ENCODE measurements at places on chromosomes 7 and 10.
A peak's percentile ranks its signal among the peaks of the same experiment; 100 is the strongest.

DNA sequence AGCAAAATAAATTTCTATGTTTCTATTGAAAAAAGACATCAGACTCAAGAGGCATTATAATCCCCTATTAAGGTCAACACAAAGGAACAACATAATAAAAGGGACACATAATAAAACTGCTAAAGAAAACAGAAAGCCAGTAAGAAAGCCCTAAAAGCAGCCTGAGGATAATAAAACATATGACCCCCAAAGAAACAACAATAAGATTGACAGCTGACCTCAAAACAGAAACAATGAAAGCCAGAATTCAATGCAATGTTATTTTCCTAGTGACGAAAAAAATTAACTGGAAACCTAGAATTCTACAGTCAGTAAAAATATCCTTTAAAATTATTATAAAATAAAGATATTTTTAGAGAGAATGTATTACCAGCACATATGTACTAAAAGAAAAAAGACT, 44.9 kb upstream of the FAM171A1 start:
- DNase-seq = no peak

DNA sequence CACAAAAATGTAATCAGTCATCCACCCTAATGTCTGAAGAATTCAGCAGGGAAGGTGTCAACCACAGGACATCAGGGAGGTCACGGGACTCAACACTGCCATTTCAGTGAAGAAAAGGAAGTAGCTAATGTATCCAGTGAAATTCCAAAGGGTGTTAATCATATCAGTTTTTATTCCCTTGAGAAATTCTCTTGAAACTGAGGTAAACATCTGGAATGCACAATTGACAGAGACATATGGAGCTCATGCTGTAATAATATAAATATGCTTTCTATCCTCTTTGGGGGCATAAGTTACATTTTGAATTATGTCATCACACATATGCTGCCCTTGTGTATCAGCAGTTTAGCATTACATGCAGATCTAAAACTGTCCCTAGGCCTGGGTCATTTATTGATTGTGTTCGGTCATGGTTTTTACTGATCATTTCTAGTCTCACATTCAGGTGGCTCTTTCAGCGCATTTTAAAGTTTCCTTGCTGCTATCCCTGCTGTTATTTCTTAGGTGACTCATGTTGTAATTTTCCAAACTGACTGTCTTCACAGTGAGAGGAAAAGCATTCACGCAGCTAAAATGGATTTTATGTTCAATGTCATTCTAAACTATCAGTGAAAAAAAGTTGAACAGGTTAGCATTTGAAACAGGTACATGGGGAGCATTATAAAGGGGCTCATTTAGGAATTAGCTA, 273.9 kb downstream of the TSPAN12 start:
- peak; percentile 24 for DNase-seq

DNA sequence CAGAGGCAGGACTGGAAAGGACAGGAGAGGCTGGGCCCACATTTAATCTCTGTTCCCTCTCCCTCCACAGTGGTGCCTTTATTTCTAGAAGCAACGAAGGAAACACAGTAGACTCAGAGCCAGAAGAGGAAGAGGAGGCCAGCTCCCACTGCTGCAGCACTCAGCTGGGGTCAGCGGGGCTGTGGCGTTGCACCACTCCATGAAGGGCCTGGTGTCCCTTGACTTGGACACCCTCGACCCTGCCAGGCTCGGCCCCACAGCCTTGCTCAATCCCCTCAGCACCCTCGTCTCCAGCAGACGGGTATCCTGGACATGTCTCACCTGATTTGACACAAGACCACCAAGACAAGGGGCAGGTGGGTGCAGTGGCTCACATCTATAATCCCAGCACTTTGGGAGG, 38.8 kb downstream of the PRKAG2 start:
- no peak for DNase-seq

- no peak for DNase-seq
These were observed 996 bp downstream of the ADAM12 start for GRCh38 chr10:126387041-126387921.

DNA sequence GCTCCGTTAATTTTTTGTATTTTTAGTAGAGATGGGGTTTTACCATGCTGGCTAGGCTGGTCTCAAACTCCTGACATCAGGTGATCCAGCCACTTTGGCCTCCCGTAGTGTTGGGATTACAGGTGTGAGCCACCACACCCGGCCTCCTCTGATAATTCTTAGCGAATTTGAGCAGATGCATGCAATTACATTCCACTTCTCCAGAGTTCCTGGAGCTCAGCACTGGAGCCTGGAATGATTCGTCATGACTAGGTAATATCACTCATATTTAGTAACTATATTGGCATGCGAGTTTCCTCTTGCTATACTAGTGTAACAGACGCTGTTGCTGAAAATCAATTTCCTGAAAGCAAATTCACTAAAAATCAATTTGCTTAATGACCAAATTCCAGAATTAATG, 86.8 kb downstream of the MKX start:
- peak; percentile 36 for DNase-seq

DNA sequence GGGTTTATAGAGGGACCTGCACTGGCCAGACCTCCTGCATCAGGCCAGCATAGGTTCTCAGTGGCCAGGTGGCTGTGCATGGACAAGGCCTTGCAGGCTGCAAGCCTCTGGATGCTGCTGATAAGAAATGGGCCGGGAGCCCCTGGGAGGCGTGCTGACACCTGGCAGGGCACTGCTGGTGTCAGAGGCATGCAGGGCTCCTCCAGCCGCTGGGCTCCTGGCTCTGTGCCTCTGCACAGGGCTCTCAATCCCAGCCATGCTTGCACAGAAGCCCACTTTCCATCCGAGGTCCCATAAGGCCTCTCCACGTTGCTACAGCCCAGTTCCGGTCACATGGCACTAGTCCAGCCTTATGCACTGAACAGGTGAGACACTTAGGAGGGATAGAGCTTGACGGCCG, 27.3 kb downstream of the ANTXRL start:
- DNase-seq = no peak

GRCh38 chr7:6031567-6031966, 391 bp downstream of the ANKRD61 start:
- DNase-seq = no peak

DNA sequence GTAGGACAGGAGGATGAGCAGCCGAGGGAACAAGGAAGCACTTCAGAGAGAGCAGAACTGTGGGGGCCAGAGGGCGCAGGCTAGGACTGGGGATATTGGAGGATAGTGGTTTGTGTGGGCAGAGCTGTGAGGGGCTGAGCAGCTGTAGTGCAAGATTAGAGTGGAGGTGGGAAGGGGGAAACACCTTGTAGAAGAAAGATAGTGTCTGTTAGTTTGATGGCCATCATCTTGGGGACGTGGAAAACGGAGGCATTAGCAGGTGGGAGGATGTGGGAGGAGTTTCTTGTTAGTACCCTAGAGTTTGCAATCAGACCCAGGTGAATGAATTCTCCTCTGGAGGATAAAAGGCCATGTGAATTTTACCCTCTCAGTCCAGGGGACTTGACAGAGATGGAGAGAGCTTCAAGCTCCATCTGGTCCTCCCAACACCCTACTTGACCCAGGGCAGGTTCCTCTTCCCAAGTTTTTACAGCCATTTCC, 34.0 kb downstream of the PRSS2 start:
- DNase-seq = no peak

GRCh38 chr7:117017702-117018266, 64.5 kb downstream of the ST7 start:
- no peak for DNase-seq

- no peak for DNase-seq
These were observed 42.1 kb upstream of the NUB1 start for GRCh38 chr7:151299530-151299929.

DNA sequence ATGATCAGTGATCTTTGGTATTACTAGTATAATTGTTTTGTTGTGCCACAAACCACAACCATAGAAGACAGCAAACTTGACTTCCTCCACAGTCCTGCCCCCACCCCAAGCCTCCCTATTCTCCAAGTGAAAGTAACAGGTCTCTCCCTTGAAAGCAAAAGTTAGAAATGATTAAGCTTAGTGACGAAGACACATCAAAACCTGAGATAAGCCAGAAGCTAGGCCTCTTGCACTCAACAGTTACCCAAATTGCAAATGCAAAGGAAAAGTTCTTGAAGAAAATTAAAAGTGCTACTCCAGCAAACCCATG, 7.5 kb downstream of the SAR1A start:
- no peak for DNase-seq

GRCh38 chr10:76190634-76191270, 759.3 kb downstream of the LRMDA start:
- no peak for DNase-seq

GRCh38 chr10:129278686-129279085, 188.4 kb upstream of the MGMT start:
- DNase-seq = no peak

DNA sequence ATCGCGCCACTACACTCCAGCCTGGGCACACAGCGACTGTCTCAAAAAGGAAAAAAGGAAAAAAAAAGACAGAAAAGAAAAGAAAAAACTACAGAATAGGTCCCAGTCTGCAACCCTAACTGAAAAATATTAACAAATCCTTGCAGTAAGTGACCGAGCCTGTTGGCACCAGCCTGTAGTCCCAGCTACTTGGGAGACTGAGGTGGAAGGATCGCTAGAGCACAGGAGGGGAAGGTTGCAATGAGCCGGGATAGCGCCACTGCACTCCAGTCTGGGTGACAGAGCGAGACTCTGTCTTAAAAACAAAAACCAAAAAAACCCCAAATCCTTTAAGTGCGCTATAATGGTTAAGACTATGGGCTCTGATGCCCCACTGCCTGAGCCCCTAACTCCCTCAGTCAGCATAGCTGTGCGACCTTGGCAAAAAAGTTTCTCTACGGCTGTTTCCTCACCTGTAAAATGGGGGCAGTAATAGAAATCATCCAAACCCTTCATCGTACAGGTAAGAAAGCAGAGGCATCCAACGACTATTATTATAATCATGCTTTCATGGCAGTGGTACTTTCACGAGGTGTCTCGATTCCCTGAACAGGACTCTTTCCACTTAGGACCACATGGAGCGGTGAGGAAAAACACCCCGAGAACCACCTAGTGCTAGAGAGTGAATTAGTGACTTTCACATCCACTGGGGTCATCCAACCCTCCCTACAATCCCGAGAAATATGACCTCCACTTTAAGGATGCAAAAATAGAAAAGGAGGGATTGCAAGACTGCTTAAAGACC, 755 bp downstream of the TOMM7 start:
- no peak for DNase-seq
